T-helper 22 cell (primary cell): ENCODE measurements at places on chromosomes 11 and 22.

DNA sequence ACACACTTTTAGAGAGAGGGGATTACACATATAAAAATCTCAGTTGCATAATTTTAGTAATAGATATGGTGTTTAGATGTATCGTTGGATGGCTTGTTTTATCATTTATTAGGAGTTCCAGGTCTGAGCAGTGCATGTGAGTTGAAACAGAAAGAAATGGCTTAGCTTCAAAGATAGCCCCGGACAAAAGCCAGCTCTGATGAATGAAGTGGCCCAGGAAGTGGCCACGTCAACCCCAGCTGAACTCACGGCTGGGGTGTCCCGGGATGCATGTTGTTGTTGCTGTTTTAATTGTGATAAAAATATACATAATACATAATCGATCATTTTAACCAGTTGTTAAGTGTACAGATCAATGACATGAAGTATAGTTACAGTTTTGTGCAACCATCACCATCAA, 1513.6 kb downstream of the BRD1 start:
- DNase-seq: no peak

GRCh38 chr11:105933695-105934094, 88.3 kb downstream of the MSANTD4 start:
- DNase-seq: no peak

GRCh38 chr22:42432818-42433217, 615 bp upstream of the NFAM1 start:
- no peak for DNase-seq

DNA sequence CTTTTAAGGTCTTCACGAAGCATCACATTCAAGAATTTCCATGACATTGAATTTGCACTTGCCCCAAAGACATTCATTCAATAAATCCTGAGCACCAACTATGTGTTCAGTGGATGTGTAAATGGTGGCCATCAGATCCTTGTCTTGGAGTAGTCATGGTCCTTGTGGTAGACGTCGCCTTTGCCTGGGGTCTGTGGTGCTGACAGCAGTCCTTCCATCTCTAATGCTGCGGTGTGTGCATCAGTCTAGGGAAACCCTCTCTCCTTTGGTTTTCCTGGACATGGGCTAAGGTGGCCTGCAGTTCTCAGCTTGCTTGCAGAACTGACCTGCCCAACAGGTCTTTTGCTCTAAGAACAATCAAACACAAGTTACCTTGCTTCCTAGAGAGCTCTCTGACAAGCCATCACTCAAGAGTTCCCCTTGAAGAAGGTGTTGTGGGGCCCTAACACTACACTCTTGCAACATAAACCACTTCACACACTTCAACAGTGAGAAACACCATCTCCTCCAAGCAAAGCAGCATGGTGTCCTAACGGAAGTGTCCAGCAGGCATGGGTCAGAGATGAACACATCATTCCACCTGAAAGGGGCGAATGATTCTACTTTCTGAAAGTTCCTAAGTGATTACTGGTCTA, 72.1 kb downstream of the BUD13 start:
- no peak for DNase-seq

DNA sequence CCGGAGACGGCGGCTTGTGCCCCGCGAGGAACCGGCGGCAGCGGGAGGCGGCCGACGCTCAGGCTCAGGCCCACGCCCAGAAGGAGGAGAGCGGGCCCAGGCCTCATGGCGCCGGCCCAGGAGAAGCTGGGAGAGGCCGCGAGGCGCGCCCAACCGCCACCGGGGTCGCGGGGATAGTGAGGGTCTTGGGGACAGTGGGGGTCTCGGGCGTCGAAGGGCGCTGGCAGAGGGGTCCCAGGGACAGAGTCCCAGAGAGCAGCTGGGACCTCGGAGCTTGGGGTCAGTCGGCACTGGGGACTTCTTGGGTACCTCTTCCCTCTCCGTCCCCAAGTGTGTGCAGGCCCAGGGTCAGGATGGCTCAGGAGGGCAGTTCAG, at the start of gene PKDREJ:
PKDREJ (minus strand) TSS at position 128 of the 375 bp plus-strand sequence; CDS start at position 107, 21 bp downstream.
- DNase-seq: no peak

GRCh38 chr11:68436985-68437926, 23.3 kb upstream of the PPP6R3 start:
- DNase-seq: no peak

DNA sequence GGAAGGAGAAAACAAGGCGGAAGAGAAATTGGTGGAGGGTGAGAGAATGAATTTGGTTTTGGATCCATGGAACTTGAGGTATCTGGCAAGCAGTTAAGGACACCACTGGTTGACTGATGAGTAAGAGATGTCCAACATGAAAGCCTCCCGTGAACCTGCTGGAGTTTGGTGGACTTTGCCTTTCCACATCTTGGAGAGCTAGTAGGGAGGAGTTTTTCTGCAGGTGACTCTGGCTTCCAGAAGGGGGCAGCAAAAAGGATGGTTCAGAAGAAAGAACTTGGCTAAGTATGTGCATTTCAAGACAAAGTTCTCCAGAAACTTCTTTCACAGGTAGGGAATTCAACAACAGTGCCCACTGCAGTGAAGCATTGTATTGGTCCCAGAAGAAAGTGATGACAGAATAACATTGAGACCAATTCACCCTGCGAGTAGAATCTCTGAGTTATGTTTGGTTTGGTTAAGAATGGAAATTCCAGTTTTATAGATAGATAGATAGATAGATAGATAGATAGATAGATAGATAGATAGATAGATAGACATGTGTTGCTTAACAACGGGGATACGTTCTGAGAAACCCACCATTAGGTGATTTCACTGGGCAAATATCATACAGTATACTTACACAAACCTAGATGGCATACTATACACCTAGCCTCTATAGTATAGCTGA, 28.5 kb downstream of the DCDC1 start:
- no peak for DNase-seq

DNA sequence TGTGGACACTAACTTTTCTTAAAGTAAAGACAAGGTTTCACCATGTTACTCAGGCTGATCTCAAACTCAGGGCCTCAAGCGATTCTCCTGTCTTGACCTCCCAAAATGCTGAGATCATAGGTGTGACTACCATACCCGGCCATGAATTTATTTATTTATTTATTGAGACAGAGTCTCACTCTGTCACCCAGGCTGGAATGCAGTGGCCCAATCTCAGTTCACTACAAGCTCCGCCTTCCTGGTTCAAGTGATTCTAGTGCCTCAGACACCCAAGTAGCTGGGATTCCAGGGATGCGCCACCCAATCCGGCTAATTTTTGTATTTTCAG, 29.7 kb upstream of the PCF11 start:
- no peak for DNase-seq

DNA sequence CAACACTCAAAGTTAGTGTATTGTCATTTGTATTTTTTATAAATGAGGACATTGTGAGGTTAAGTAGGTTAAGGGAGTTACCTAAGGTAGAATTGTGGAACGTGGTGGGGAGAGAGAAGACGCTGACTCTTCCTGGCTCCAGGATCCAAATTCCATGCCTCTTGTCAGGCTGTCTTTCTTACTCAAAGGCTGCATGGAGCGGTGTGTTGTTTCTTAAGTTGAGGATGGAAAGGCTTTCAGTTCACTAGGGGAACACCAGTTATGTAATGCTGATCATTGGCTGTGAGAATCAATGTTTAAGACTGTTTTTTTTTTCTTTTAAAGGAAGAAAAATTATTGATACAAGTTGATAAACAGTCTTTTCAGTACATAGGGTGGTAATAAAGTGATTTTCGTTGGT, 2.9 kb downstream of the UBE2L3 start:
- DNase-seq: no peak

DNA sequence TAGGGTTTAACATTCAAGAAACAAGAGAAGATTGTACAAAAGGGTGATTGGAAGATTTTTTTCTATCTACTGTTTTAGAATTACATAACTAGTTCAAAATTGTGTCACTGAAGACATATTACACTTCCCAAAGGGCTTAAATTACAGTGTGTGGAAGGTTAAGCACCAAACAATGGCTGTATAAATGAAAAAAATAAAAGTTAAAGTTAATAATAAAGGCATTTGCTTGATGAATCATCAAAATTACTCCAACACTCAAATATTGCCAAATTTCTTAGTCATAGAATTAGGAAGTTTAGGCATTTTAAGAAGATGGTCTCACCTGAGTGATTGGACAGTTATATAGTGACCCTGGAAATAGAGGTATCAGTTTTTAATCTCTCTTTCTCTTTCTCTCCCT, 227.6 kb upstream of the CARD18 start:
- no peak for DNase-seq

GRCh38 chr11:44528103-44528502, 37.4 kb upstream of the CD82 start:
- no peak for DNase-seq

DNA sequence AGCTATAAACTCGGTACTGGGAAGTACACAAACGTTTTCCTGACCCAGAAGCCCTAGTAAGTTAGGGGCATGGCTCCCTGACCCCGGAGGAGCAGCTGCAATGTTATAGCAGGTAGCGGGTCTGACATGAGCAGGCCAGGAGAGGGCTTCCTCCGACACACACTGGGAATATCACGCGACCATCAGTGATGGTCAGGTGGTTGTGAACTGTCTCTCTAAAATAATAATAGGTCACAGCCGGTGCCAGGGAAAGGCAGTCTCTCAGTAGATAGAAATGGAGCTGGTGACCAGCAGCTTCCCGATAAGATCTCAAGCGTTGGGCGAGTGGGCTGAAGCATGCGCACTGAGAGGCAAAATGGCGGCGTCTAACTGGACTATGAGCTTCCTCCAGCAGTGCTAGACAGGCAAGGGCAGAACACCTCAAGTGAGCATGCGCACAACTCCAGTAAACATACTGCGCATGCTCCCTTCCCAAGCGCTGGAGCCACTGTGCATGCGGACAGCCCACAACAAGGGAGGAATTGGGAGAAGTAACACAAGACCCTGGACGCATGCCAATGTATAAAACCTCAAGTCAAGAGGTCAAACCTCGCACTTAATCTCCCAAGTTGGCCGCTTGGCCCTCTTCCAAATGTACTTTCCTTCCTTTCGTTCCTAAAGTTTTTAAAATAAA, 22.3 kb upstream of the TESMIN start:
- no peak for DNase-seq

- DNase-seq: no peak
Observed at GRCh38 chr11:124886476-124886875, 11.2 kb downstream of the ROBO4 start.

DNA sequence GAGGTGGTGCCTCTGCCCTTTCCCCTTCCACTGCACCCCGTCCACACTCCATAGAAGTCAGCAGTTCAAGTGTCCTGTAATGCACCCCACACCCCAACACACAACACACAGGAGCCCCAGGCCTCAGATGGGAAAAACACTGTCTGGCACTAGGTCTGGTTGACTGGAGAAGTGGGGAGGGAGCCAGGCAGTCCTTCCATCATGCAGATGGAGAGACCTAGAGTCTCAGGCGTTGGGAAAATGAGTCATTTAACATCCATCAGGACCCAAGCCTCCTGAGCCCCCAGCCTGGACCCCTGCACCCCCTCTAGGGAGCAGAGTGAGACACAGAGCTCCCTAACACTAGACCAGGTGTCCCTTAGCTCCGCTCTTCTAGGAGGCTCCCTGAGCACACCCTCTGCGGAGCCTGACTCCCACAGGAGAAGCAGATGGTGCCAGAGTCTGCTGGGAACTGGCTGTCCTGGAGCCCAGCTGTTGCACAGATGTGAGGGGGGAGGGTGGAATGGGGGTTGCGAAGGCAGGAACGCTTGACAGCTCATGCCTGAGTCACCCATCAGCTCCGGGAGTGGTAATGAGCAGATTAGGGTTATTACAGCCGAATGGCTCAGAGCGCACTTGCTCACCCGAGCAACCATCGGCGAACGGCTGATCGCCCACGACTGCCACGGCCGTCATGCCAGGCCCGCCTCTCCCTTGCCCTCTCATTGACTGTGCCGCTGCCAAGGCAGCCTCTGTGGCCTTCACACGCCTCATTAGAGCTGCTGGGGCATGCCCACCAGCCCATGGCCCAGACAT, 22.1 kb upstream of the SYT7 start:
- no peak for DNase-seq

DNA sequence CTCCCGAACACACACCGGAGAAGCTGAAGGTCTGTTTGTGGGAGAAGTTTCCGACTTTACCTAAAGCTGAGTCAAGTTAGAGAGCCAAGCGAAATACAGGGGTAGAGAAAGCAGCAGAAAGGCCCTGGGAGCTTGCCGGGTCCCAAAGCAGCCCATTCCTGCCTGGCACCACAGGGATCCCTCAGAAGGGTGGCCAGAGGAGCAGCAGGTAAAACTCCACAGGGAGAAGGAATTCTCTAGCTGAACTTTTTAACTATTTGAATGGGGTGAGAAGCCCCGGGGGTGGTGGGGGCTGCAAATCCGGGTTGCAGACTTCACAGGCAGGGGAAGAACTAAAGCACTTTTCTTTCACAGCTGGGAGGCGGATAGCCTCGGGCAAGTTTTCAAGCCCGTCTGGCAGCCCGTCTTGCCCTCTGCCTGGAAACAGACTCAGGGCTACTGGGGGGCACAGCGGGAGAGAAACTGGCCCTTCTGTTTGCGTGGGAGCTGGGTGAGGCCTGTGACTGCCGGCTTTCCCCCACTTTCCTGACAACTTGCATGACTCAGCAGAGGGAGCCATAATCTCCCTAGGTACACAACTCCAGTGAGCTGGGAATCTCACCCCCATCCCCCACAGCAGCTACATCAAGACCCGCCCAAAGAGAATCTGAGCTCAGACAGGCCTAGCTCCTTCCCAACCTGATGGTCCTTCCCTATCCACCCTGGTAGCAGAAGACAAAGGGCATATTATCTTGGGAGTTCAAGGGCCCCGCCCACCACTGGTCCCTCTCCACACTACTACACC, 311.0 kb downstream of the SBF2 start:
- DNase-seq: no peak

- no peak for DNase-seq
Observed at GRCh38 chr11:134655189-134655989, 243.3 kb upstream of the B3GAT1 start.

DNA sequence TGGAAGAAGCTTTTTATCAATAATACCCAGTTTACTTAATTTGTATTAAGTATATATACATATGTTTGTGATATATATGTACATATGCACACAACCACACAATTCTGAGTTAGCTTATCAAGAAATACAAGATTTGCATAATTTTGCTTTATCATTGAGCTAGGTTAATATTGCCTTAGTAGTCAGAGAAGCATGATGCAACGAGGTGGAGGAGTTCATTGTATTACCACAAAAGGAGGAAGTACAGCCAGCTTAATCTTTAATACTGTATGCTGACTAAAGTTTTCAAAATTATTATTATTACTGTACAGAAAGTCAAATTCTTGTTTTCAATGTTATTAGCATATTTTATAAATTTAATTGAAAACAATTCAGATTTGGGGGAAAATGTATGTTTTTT, 278.4 kb upstream of the PDGFD start:
- DNase-seq: no peak
